ENCODE measurements at places on chromosomes 6 and 20. TPM values are rescaled to one million over a fixed set of nuclear protein-coding genes. Genes with fewer than 3 reads are reported as not detected.

Gene NNAT
- total RNA-seq = not detected

Gene RIPPLY2
- not detected for total RNA-seq

DNA sequence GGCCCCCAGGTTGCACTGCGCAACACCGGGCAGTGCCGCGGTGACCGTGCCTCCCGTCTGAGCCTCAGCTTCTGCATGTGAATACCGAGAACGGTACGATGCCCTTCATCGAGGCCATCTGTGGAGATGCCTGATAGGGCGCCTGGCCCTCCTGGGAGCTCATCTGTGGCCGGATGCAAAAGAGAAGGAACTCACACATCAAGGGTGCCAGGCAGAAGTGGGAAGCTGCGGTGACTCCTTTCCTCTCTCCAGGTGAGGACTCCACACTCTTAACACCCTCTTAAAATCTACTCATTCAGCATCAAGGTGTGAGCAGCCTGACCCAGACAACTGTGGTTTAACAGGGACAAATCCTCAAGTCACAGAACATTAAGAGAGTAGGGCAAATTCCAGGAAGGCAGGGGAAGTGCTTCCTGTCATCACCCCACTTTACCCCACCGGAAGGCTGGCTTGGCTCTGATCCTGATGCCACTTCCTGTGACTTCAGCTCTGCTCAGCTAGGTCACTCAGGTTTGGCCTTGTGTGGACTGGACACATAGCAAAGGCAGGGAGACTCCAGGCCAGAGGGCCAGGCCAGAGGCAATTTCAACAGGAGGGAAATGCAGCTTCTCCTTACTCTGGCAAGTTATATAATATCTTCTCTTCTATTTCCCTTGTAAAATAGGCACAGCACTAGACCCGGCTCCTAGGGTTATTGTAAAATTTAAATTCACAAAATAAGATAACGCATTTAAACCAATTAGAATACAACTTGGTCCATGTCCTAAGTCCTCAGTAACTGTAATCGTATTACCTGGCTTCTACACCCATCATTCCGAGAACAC lies 69.4 kb downstream of the CPNE5 start:
- DNase-seq = peak; percentile 66

DNA sequence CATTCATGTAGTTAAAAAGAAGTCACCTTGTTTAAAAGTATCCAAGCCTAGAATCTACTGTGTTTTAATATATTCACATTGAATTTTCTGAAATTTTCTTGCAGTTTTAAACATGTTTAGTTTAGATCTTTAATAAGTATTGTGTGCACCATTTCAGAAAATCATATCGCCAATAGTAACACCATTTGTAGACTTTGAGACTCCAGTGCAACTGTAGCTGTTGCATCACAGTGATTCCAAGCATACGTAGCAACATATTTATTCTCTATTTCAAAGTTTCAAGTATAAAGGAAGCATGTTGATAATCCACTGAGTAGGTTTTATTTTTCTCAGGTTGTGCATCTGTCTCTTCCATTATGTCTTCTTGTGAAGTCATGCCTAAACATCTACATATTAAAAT lies 46.4 kb downstream of the HMGN3 start:
- DNase-seq = no peak

Gene SENP6
- total RNA-seq = 70.2 TPM

- no peak for DNase-seq
Observed at GRCh38 chr20:37845241-37845681, 57.7 kb upstream of the VSTM2L start.

Gene RAET1E
- total RNA-seq = not detected

- no peak for DNase-seq
Observed at GRCh38 chr6:123855506-123855905, 51.8 kb downstream of the NKAIN2 start.

DNA sequence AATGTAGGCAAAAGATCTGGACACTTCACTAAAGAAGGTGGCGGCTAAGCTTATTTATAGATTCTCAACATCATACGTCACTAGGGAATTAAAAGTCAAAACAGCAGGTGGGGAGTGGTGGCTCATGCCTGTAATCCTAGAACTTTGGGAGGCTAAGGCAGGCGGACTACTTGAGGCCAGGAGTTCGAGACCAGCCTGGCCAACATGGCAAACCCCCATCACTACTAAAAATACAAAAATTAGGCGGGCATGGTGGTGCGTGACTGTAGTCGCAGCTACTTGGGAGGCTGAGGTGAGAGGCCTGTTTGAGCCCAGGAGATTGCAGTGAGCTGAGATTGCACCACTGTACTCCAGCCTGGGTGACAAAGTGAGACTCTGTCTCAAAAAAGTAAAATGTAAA lies 74.6 kb downstream of the GPX5 start:
- no peak for DNase-seq

DNA sequence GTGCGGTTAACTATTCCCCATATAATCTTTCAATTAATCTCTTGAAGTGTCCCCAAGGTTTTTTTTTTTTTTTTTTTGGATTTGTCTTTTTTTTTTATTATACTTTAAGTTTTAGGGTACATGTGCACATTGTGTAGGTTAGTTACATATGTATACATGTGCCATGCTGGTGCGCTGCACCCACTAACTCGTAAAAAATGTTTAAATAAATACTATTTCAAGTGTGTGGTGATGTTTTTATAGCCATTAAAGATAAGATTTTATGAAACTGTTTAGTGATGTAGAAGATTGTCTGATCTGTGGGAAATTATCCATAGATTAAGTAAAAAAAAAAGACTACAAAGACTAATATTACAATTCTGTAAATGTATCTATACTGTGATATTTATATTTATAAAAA lies 12.6 kb upstream of the HLA-DQA1 start:
- no peak for DNase-seq

GRCh38 chr6:116359131-116359530 lies 11.6 kb upstream of the DSE start:
- no peak for DNase-seq

Gene PHACTR2
- total RNA-seq = 13.5 TPM

GRCh38 chr6:160253292-160253691 lies 5.3 kb downstream of the SLC22A2 start:
- no peak for DNase-seq

GRCh38 chr20:60467771-60468170 lies 509.5 kb downstream of the CDH26 start:
- DNase-seq = no peak

Gene CRISP2
- total RNA-seq = not detected

- DNase-seq = no peak
Observed at GRCh38 chr6:116217069-116217468, 36.8 kb downstream of the TSPYL4 start.

- no peak for DNase-seq
Observed at GRCh38 chr6:132919045-132919860, 104.9 kb downstream of the RPS12 start.

Gene OR2J3
- total RNA-seq = not detected

Data from activated CD8-positive, alpha-beta T cell treated with anti-CD3 and anti-CD28 coated beads for 36 hours (primary cell).